ENCODE measurements at places on chromosomes 5 and 9.

- DNase-seq = no peak
Observed at GRCh38 chr9:108363311-108363710, 492.5 kb downstream of the ACTL7B start.

- no peak for DNase-seq
Observed at GRCh38 chr9:111953444-111953843, 56.8 kb downstream of the UGCG start.

- DNase-seq = no peak
Observed at GRCh38 chr9:21015995-21016394, 15.4 kb downstream of the HACD4 start.

- DNase-seq = no peak
Observed at GRCh38 chr9:97271292-97271691, 36.2 kb upstream of the CCDC180 start.

GRCh38 chr5:82375488-82376244, 97.5 kb upstream of the RPS23 start:
- DNase-seq = no peak

- DNase-seq = no peak
Observed at GRCh38 chr5:15496886-15497285, 3.1 kb upstream of the FBXL7 start.

DNA sequence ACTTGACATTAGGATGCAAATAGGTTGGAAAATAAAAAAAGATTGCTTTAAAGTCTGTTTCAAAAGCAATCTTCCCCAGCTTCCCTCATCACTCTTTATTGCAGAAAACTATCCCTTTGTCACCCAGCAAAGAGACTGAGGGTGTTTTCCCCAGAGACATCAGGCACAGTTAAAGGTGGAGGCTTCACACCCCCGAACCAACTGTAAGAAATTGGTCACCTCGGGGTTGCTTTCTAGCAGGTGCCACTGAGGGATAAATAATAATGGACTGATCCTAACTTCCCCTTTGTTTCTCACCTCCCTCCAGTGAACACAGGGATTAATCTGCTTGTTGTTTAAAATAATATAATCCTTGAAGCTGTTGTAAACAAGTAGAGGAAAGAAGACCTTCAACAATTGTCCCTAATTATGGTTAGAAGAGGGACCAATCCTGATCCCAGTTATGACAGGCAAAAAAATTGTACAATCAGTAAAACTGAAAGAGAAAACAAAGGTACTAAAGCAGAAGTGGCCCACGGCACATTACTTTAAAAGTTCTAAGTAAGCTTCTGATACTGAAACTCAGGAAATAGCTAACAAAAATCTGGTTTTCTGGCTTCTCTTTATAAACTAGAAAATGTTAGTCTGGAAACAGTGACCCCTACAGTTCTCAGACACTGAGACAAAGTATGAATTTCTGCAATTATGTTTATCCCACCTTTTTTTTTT, 6.6 kb upstream of the PCSK1 start:
- DNase-seq = no peak

DNA sequence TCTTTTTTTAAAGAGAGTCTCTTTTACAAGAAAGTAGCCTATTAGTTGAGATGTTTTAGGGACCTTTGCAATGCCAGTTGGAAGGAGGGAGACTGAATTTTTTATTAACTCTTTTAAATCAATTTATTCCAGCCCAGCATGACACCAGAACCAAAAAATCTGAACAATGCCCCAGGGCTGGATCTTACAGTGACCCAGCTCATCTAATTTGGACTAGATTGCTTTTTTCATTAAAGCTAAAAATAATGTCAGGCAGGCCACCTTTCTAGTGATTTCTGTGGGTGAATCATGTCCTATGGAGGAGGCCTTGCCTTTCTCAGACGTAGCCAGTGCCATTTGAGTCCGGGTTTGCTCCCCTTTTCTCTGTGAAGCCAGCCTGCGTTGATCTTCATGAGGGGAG, 38.8 kb downstream of the MAP1B start:
- no peak for DNase-seq

DNA sequence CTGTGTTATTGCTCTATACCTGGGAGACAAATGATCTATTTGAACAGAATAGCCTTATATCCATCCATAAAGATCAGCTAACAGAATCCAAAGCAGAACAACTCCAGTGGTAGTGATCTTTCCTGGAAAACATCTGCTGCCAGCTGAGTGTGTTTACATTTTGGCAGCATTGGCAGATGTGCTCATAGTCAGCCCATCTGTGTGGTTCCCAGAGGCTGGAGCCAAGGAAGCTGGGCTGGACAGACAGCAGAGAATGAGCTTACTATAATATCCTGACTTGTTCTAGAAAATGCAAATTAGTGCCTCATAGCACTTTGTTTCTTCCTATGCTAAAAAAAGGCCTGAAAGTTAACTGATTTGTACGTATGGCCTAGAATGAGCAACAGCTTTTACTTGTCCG, 99.7 kb downstream of the ST8SIA4 start:
- no peak for DNase-seq

DNA sequence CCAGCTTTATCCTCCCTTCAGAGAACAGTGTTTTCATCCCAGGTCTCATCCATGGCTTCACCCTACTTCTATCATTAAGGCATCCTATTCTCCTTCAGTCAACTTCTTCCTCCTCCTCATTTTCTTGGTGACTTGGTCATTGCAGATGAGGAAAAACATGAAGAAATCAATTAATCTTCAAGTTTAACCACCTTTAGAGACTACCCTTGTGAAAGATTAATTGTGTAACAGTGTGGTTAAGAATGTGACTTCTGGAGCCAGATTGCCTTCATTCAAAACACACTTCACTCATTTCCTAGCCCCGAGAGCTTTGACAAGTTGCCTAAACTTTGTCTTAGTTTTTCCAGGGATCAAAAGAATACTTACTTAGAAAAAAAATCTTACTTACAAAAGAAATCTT, 110.0 kb downstream of the STK32A start:
- DNase-seq = no peak

DNA sequence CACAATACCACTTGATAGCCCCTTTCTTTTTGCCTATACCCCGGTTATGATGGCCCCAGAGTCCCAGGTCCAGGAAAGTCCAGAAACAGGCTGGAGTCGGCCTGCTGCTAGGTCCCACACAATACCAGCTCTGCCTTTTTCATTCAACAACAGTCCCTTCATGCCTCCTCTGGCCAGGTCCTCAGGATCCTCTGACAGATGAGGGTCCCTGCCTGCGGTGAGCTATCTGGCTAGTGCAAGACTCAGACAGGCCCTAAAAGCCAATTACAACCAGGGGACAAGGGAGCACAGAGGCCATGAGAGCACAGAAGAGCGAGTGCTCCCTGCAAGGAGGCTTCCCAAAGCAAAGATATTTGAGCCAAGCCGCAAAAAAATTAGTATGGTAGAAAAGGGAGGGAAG, 84.8 kb upstream of the ZBTB43 start:
- DNase-seq = no peak

GRCh38 chr5:73201547-73202513, 28.8 kb downstream of the TMEM174 start:
- peak; percentile 62 for DNase-seq

DNA sequence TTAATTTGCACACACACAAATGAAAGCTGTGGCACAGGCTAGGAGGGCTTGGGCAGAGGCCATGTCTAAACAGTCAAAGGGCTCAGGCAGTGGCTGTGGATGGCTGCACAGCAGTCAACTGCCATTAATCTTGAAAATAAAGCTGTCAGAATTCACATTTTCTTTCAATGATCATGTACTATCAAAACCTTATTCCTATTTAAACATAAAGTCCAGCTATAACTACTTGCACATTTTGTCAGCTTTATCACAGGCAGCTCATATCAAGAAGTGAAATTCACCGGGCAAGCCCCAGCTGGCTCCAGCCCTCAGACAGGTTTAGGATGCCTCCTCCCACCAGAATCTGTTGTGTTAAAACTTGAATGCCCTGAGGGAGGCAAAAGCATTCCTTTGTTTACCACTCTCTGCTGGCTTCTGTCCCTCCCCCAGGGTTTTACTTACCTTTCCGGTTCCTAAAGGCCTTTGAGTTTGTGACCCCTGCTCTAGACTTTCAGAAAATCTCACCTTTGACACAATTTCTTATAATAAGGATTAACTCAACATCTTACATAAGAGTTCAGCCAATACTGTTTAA, 54.9 kb upstream of the GRAMD2B start:
- no peak for DNase-seq

DNA sequence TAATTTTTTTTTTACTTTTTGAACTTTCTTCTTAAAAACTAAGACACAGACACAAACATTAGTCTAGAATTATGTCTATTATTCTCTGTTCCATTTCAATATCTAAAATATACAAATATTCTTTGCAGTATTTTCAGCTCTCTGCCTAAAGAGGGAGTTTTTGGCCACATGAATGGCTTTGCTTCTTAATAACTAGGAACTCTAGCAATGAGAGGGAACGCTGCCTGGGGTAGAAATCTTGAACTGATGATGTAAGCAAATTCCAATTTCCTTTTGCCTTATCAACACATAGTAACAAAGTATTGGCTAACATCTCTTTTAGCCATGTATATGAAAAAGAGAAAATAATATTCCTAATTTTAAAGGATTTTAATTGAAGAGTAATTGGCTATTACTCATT, 51.9 kb downstream of the SLC25A46 start:
- peak; percentile 19 for DNase-seq
